Fibroblast of gingiva (primary cell): ENCODE measurements at places on chromosomes 2 and 18.

DNA sequence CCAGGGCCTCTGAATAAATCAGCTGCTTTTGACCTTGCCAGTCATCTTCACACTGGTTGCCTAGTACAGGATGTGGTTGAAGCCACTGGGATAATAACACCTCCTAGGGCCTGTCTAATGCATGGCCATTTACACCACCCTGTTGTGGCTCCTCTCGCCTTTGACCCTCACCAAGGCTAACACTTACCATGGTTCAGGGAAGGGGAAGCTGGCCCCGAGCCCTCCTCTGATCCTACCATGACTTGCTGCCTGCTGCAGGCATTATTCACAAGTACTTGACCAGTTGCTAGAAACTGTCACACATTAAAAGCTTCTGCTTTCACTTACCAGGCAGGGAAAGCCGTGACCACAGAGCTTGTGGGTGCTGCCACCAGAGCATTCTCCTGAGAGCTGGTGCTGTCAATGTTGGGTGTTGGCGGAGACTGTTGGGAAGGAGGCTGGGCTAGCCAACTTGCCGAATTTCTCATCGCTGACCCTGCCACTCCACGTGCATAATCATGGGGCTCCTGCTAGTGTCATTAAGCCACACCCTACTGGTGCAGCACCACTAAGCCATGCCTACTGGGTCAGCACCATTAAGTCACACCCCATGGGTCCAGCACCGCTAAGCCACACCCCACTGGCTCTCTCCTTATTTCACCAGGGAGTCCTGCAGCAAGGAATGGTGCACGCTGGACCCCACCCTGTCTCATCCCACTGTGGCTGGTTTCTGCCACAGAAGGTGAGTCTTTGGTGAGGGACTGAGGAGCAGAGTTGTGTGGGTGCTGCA is 47.0 kb upstream of the TTC39C start:
- no peak for DNase-seq

DNA sequence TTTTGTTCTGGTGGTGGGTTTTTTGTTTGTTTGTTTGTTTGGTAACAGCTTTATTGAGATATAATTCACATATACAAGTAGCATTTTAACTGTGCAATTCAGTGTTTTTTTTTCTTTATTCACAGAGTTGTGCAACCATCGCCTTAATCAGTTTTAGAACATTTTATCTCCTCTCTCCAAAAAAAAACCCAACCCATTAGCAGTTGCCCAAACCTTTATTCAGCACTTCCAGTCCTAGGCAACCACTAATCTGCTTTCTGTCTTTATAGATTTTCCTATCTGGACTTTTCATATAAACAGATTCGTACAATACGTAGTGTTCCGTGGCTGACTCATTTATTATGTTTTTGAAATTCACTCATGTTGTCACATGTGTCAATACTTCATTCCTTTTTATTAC is 38.7 kb downstream of the CCDC138 start:
- DNase-seq: no peak

- DNase-seq: peak; percentile 46
Measured at GRCh38 chr2:206160125-206160806, 571 bp downstream of the EEF1B2 start.

- no peak for DNase-seq
Measured at GRCh38 chr2:22691666-22692065, 693.3 kb upstream of the KLHL29 start.

DNA sequence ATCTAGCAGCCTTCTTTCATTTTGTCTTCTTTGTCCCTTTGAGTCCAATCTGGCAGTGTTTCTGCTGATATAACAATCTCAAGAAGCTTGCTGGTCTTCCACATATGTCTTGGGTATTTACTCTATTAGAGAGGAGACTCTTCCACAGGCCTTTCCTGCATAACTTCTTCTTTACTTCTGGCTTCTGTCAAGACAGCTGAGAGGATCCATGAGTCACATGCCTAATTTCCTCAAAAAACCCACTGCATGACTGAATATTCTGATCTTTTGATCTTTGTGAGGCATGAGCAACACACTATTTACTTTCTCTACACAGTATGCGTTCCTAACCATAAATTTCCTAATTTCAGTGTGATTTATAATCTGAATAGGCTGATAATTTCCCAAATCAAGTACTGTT is 5.1 kb upstream of the DCC start:
- peak; percentile 3 for DNase-seq

DNA sequence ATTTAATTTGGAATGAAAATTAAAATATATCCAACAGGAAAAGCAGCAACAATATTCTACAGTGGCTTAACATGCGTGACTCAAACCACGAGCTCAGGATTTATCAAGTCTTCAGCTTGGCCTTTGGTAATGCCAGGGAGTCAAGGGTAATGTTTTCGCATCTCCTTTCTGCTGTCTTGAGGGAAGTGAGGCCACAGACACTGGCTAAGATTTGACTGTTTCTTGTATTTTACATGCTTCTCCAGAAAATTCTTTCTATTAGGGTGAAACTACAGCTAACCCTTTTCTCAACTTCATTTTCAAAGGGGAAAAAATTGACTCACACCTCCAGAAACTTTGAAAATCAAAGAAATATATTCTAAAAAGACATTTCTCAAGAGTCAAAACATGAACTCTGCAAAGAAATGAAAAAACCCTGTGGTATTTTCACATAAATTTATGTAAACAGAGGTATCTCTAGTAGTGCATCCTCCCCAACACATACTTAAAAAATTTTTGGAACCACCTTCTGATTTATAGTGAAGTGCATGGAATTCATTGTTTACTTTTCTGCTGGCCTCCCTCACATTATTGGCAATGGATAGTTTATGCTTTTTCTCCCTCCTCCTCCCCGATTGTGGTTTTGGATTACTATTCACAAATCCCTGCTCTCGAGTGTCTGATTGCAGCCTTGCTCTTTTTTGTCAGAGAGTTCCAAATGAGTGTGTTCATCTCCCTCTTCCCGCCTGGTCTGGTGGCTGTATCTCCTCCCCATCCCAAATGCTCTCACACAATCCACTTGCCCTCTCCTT is 48.7 kb downstream of the DPP4 start:
- peak; percentile 74 for DNase-seq

GRCh38 chr18:49174478-49174877 is 223.7 kb upstream of the SMAD7 start:
- peak; percentile 76 for DNase-seq

- DNase-seq: peak; percentile 88
Measured at GRCh38 chr2:188414411-188414810, 122.7 kb downstream of the GULP1 start.

DNA sequence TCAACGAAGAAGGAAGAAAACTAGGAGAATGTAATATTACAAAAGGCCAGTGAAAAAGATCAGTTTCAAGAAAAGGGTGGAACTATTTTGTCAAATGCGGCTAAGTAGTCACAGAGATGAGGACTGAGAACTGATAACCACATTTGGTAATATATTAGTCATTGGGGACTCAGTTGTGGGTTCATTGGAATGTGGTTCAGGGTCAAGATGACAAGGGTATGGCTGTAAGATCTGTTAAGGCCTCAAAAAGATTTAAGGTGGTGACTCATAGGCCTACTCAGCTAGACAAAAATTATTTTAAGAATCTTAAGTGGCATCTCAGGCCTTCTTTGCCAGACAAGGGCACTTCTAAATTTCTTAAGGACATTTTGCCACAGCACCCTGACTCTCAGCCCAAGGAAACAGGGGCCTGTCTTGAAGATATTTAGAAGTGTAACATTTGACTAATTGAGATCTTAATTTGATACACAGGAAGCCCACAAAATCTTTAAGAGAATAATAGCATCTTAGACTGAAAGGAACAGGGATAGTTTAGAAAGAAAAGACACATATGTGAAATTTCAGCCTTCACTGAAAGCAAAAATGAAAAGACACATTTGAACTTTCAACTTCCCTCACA is 81.3 kb downstream of the STRADB start:
- peak; percentile 54 for DNase-seq

- peak; percentile 26 for DNase-seq
Measured at GRCh38 chr2:106020032-106020431, 174.1 kb downstream of the UXS1 start.

GRCh38 chr2:159275111-159275510 is 11.4 kb downstream of the WDSUB1 start:
- DNase-seq: no peak

DNA sequence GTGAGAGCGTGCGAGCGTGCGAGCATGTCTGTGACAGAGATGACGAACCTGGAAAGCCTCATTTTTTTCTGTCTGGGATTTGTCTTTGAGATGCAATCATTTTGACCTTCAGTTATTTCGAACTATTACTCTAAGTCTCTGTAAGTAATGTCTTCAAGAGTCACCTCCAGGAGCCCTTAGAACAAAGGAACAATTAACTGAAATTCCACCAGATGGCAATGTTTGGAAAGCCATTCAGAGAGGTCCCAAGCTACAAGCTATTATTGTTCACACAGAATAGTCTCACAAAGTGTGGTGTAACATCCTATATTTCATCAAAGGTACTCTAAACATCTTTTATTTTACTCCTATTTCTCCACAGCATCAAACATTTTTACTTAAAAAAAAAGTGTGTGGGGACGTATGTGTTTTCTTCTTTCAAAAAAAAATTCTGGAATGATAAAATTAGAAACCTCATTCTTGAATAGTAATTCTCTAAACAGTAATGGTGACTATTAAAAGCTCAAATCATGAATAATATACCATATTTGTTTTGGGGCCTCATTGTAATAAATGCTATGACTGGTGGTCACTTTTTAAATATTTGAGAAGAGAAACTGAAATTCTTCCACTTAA is 35.1 kb upstream of the MAPRE2 start:
- peak; percentile 66 for DNase-seq

- DNase-seq: no peak
Measured at GRCh38 chr2:15908371-15908770, 32.0 kb upstream of the MYCN start.

DNA sequence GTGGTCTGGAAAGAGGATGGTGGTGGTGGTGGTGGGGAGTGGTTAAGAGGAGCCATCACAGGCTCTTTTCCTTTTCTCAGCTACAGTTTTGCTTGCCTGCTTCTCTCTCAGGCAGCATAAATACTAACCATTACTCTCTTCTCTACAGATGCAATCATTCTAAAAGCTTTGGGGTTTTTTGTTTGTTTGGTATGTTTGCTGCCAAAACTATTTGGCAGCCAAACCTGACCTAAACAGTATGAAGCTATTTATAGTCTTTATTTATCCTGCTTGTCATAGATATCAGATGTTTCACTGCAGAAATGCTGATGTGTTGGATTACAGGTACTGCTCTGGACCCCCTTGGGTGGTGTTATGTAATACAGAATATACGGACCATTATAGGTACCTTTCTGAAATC is 15.3 kb downstream of the SIX3 start:
- DNase-seq: peak; percentile 76

GRCh38 chr2:65382323-65382722 is 50.1 kb downstream of the SPRED2 start:
- no peak for DNase-seq

DNA sequence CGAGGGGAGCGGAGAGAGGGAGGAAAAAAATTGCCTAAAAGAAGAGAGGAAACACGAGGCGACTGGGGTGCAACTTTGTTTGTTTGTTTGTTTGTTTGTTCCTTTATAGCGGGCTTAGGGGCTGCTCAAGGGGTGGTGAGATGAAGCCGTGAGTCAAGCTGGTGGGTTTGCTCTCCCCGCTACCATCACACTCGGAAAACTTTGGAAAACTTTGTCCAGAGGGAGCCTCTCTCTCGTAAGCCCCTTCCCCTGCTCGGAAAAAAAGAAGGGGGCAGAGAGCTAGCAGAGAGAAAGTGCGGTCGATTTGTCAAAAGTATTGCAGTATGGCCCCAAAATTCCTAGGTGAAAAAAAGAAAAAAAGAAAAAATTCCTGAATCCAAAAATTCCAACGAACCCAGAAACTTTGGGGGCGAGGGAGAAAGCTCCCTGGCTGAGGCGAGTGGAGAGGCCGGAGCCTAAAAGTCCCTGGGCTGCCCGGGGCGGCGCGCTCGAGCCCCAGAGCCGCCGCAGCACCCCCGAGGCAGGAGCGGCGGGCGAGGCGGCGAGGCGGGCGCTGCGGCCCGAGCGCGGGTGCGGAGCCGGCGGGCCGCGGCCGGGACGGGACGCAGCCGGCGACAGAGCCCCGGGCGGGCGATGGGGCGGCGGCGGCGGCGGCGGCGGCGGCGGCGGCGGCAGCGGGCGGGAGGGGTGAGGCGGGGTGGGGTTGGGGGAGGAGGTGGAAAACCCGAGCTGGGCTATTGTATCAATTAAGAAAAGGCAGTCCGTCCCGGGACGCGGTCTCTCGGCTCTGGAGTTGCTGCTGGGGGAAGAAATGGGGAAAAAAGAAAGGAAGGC is 558 bp upstream of the CYP26B1 start:
- DNase-seq: no peak

DNA sequence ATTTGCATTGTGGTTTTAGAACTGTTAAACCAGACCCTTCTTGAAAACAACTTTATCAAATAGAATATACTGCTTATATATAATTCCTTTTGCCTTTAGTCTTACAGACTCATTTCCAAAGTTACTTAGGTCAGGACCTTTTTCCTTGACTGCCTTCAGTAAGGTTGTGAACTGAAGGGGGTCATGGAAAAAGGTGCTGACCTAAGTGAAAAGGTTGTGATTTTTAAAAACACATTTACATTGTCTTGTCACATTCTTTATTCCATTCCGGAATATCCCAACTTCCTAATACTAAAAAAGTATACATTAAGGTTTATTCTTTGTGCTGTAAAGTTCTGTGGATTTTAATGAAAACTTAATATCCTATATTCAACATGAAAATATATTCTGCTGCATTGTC is 581.4 kb downstream of the SOCS6 start:
- no peak for DNase-seq

DNA sequence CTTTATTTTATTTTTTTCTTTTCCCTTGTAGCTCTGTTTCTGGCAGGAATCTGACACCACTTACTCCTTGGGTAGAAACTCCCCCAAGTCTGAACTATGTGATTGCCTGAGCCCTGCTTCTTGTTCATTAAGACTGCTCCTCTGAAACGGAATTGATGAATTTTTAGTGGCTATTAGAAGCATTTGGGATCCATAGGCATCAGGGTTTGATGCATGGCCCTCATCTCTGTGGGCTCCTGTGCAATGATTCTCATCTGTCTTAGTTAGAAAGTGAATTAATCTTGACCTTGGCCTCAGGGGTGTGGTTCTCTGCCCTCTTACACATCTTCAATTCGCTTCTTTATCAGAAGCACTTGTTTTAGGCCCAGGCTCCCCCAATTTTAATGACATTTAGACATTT is 31.0 kb upstream of the DARS1 start:
- DNase-seq: no peak

DNA sequence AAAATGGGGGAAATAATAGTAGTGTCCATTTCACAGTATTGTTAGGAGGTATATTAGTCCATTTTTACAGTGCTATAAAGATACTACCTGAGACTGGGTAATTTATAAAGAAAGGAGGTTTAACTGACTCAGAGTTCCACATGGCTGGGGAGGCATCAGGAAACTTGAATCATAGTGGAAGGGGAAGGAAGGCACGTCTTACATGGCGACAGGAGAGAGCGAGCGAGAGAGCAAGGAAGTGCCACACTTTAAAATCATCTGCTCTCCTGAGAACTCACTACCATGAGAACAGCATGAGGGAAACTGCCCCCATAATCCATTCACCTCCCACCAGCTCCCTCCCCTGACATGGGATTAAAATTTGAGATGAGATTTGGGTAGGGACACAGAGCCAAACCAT is 23.4 kb downstream of the MGAT5 start:
- DNase-seq: no peak

- DNase-seq: no peak
Measured at GRCh38 chr18:50610349-50610748, 50.5 kb downstream of the MAPK4 start.

GRCh38 chr2:43139996-43140621 is 86.3 kb downstream of the ZFP36L2 start:
- DNase-seq: peak; percentile 44
